H4 (cell line): ENCODE measurements at places on chromosomes 6 and 20. TPM values are rescaled to one million over a fixed set of nuclear protein-coding genes. Genes with fewer than 3 reads are reported as not detected.

DNA sequence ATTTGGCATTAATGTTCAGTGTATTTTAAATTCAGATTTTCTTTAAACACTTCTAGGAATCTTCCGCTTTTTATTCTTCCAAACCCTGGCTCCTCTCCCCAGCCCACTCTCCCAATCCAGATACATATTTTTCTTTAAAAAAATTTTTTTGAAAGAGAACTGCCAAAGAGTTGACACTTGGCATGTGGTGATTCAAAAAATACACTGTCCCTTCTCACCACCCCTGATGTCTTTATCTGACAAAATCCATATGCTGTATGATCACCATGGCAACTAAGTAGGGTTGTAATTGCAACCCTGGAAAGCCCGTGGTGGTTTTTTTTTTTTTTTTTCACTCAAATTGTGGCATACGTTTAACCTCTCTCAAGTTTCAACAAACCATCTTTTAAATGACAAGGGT, 355.8 kb upstream of the SASH1 start:
- no peak for DNase-seq

DNA sequence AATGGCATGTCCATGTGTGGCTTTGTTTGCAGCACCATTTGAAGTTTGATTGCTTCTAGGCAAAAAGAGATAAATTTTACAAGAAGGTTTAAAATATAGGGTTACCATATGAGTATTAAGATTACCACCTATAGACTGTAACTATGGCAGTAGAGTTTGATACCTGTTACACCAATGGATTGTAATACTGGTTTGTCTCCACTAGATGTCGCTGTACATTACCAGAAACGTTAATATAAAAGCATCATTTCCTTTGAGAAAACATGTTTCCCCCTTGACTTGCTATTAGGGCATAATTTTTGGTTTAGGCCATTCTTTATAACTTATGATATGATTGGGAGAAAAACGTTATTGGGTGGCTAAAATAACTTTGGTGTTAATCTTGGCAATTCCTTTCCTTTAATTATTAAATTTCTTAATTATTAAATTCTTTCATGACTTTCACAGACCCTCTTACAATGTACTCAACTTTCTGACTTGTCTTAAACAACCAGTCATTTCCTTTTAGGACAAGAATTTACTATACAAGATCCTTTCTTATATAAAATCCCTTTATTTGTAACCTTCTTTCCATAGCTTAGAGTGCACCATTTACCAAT, 42.8 kb downstream of the HLA-DPB1 start:
- DNase-seq, result peak; percentile 49

GRCh38 chr6:113120224-113120581, 736.9 kb upstream of the MARCKS start:
- DNase-seq, result peak; percentile 89

- no peak for DNase-seq
Observed at GRCh38 chr20:63234693-63235398, 859 bp upstream of the BIRC7 start.

DNA sequence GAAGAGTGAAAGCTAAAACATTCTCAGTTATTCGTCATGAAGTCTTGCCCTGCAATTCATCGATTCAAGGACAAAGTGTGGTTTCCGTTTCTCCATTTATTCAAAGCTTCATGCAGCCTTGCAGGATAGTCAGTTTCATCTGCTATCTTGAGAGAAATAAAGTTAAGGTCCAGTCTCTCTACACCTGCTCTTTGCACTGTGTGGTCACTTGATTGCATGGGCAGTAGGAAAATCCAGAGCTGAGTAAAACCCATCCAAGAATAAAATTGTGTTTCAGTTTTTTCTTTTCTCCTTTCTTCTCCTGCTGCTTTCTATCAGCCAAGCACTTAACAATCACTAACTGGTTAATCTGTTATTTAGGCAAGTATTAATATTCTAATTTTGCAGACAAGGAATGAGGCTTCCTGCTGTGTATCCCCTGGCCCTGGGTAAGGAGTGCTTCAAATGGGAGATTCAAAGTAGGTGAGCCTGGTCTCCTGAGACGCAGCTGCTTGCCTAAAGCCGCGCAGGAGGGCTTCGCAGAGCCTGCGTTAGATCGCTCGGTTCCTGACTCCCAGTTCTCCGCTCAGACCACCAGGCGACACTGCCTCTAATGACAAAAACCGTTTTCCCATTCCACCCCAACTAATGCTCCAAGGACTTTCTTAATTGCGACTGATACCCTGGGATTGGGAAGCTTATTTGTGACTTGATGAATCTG, 808.3 kb downstream of the TFAP2A start:
- no peak for DNase-seq

- DNase-seq, result no peak
Observed at GRCh38 chr6:152821525-152821924, 70.9 kb downstream of the VIP start.

GRCh38 chr6:113564371-113565171, 292.6 kb upstream of the MARCKS start:
- DNase-seq, result peak; percentile 9

DNA sequence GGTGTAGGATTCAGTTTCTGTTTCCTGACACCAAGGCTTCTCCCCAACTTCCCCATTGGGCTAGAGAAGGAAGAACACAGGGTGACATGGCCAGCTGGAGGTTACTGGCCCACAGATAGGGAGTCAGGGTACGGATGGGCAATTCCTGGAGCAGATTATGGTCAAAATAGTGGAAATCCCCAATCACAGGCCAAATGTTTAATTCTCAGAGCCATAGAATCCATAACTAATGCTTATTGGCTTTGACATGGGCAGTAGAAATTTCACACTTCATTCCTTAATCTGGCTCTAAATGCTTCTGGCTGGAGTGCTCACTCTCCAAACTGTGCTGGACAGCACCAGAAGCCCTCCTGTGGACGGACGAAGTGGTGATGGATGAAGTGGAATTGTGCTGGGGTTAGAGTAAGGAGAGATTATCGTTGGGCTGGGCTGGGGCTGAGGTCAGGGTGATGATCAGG, 887 bp downstream of the SIGLEC1 start:
- no peak for DNase-seq

DNA sequence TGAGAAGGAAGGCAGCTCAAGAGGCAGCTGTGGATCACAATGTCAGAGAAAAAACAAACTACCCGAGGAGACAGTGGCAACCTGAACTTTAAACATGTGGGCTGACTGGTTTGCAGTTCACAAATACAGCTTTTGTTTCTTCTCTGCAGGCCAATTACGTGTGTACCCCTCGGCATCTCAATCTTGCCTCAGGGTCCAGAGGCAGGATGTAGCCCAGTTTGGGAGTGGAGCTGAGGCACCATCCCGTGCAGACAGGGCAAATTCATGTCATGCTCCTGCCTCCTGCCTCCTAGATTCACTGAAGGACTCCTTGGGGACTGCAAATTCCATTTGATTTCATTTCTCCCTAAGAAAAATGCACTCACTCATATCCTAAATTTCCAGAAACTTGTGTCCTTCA, 94.2 kb upstream of the KCNK16 start:
- peak; percentile 98 for DNase-seq

- peak; percentile 6 for DNase-seq
Observed at GRCh38 chr20:19275630-19276071, 63.2 kb downstream of the SLC24A3 start.

GRCh38 chr20:16394784-16395183, 178.5 kb downstream of the KIF16B start:
- no peak for DNase-seq

LST1 gene
- total RNA-seq, result not detected in 2 replicates

NKX2-4 gene
- 1.1 and 1.8 TPM in 2 replicates for total RNA-seq

PEX7 gene
- 7.2 and 8.2 TPM in 2 replicates for total RNA-seq

GRM1 gene
- 0.02 and 0.53 TPM in 2 replicates for total RNA-seq

IMPG1 gene
- 0.14 TPM in 1 of 2 replicates, not detected in the other for total RNA-seq

NOX3 gene
- not detected in 2 replicates for total RNA-seq

CD40 gene
- 6.2 and 13.7 TPM in 2 replicates for total RNA-seq

SLC22A16 gene
- total RNA-seq, result not detected in 2 replicates

MUC21 gene
- total RNA-seq, result not detected in 2 replicates
